ENCODE measurements at places on chromosomes 5 and 9.

DNA sequence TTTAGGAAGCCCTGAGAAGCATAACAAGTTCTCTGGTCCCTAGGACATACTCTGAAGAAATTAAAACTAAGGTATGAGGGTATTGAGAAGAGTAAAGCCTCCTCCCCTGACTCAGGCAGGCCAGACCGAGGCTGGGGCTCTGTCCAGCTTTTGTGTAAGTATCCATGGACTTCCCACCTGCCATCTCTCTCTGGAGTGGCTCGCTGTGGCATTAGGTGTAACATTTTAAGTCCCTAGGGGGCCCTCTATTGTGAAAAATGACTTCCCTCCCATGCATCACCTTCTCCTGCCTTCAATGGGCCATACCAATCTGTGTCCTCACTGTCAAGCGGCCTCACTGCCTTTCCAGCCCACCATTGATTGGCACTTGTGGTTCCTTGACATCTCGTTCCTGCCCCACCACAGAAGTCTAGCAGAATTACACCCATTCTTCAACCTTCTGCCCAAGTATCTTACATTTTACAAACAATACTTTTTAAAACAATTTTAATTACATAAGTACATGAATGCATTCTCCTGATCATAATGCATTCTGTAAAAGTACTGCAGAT, 205.5 kb downstream of the SLIT3 start:
- DNase-seq: no peak

GRCh38 chr9:89701221-89701798, 96.5 kb downstream of the GADD45G start:
- no peak for DNase-seq

DNA sequence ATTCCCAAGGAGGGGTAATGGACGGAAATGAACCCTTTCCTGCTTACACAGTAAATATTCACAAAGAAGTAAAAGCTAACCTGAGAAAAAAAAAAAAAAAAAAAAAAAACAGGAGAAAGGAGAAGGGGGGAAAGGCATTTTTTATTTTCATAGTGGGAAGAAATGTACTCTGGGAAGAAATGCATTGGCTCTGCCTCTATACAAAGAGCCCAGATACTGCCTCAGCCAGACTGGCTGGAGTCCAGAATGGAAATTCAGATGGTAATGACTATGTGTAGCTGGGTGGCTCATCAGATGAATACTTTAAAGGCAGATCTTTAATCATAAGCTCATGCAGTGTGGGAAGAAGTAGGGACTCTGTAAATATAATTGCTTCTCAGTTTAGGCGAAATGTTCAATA, 124.9 kb upstream of the ZNF608 start:
- DNase-seq: no peak

- no peak for DNase-seq
Measured at GRCh38 chr9:70315389-70315788, 56.6 kb downstream of the SMC5 start.

DNA sequence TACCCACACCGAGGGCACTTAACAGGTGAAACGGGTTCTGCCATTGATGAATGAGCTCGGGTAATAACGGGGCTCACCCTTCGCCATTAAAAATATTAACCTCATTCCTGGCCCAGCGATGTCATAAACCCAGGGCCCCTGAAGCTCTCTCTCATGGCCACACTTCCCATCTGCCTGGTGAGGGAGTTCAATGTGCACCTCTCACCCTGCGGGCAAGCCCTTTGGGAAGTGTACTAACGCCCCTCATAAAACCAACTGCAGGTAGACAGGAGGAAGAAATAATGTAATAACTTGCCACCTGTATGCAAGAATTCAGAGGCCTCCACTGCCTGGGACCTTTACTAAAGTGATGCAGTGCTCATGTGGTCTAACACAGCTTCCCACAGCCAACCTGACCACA, 35.1 kb downstream of the SHB start:
- no peak for DNase-seq

- peak; percentile 31 for DNase-seq
Measured at GRCh38 chr5:132777209-132778069, at the start of gene SEPTIN8. SEPTIN8 (minus strand) TSS chr5:132777239; CDS start chr5:132777137, 102 bp downstream.

GRCh38 chr9:15572200-15572770, 19.4 kb downstream of the CCDC171 start:
- DNase-seq: no peak

- DNase-seq: no peak
Measured at GRCh38 chr9:5957166-5957565, 58.3 kb downstream of the RANBP6 start.

GRCh38 chr9:38119560-38120236, 50.7 kb upstream of the SHB start:
- no peak for DNase-seq

DNA sequence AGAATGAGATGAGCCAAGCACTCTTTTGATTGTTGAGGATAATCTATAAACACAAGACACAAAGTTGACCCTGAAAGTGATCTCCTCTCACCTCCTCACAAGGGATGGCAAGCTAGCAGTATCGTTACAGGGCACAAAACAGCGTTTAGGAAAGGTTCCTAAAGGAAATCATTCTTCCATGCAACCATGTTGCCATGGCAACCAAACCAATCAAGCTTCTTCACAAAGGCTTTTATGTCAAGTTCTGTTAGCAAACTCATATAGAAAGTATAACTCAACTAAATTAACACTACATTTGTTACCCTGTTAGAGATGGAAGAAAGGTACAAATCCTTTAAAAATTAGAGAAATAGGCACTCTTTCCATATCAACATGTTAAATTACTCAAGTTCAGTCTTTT, 1016.8 kb upstream of the DMAC1 start:
- DNase-seq: no peak

- no peak for DNase-seq
Measured at GRCh38 chr9:81971727-81972126, 16.8 kb upstream of the SPATA31D1 start.

- DNase-seq: no peak
Measured at GRCh38 chr9:114364134-114365041, 23.4 kb downstream of the AKNA start.

GRCh38 chr9:120701248-120701647, 13.0 kb downstream of the MEGF9 start:
- DNase-seq: no peak
